ENCODE measurements at places on chromosomes 11 and 22.

DNA sequence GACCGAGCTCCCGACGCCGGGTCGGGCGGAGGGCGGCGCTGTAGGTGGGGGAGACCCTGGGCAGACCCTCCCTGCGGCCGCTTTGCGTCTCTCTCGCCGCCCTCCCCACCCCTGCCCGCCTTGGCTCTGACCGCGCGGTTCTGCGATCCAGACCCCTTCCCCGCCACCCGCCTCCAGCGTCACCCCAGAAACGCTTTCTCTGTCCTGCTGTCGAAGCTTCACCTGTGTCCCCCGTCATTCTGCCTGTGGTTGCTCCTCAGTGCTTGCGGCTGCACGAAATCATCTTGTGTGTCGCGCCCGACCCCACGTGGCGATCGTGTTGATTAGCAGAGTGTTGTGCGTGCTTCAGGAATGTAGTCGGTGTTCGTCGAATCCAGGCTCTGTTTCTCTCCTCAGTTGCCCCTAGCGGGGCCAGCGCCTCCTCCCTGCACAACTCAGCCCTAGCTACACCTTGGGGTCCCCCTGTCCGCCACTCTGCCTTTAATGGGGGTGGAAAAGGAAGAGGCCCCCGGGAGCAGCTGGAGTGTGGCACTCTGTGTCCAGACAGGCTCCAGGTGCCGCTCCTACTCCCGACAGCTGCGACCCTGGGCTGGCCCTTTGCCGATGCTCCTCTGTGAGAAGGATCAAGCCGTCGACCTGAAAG is 851 bp downstream of the PTDSS2 start:
- DNase-seq = peak; percentile 80

DNA sequence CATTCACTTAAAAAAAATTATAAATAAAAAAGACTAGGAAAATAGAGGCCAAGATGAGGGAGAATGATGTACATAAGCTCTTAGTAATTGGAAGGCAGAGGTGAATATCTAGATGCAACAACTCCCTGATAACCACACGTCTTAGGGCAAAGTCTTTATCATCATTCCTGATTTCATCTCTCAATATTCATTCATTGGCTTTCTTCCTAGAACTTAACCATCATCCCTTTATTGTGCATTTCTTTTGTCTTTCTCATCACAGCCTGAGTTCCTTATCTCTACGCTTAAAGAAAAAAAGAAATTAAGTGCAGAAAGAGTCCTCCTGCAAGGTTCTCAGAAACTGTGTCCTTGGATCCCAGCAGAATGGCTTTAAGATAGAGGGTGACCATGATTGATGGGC is 23.2 kb upstream of the FLI1 start:
- DNase-seq = no peak

DNA sequence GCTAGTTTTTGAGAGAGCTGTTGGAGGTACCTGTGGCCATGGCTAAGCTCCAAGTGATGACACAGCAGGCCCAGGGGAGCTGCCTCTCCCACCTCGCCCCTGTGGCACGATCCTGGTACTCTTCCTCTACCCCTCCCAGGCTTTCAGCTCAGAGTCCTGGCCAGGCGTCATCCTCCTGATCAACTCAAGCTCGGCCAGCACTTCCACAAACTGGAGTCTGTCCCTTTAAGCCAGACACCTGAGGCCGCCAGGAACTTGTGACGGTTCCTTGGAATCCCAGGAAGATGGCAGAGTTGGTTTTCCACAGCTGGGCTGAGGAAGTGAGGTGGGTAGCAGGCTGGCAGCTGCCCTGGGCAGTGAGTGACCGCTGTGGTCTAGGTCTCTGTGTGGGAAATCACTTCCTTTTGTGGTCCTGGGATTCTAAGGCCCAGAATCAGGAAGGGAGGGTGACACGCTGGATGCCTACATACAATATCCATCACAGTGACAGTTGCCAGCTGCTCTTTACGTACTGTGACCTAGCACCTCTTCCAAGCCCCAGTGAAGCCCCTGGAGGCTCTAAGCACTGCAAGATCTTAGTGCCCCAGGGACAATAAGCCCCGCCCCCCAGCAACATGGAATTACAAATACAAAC is 3.2 kb upstream of the CST6 start:
- no peak for DNase-seq

DNA sequence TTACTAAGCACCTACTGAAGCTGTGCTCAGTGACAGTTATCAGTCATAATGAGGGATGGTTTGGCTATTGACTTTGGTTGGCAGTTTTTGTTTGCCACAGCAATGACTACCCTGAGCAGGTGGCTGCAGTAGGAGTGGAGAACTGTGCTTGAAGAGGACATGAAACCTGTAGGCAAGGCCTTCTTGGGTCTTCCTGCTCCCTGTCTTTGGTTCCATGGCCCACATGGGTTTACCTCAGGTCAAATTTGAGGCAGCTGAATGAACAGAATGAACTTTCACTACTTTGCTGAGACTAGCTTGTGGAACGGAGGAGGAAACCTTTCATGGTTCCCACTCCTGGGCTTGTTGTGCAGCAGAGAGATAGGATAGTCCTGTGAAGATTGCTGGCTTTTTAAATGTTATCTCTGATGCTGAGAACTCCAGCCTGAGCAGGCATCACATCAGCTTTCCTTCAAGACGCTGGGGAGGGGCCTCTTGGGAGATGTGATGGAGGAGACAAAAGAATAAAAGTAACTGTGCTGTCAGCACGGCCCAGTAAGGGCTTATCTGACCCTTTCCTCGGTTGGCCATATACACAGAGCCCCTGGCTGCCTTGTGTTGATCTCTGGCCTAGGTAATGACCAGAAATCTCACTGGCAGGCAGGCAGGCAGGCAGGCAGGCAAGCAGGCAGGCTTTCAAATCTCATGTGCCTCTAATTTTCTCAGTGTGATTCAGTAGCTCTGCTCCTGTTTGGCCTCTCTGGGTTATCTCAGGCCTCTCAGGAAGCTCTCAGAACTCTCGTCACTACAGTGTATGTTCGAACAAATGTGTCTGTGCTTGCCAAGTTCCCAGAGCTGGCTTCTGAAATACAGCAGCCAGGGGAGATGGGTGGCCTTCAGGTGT is 12.0 kb downstream of the STIM1 start:
- DNase-seq = peak; percentile 52

DNA sequence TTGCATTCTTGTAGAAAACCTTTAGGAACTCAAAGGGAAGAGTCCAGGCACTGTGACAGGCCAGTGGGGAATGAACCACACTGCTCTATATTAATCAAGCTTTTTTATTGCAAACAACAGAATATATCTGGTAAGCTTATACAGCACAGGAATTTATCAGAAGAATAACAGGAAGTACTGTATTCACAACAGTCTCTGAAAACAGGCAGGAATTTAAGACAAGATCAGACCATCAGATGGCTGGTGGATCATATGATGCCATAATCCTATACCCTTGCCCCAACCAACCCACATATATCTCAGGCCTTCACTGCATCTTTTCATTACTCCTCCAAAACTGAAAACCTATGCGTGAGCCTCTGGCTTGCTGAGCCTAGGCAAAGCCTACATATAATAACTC is 1.0 kb upstream of the HTATIP2 start:
- DNase-seq = no peak

DNA sequence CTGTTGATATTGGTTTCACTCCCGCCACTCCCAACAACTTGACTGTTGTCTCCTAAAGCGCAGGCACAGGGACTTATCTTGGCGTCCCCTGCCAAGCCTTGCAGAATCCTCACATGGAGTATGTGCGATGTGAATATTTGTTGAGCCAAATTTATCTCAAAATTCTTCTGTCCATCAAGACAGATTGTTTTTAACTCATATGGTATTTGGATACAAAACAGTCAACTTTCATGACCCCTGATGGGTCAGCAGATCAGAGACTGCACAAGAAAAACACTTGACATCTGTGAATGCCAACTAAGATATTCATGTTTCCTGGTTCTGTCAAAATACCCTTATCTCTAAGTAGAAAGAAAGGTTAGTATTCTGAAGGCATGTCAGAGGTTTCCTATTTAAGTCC is 221.7 kb upstream of the BLID start:
- DNase-seq = no peak

DNA sequence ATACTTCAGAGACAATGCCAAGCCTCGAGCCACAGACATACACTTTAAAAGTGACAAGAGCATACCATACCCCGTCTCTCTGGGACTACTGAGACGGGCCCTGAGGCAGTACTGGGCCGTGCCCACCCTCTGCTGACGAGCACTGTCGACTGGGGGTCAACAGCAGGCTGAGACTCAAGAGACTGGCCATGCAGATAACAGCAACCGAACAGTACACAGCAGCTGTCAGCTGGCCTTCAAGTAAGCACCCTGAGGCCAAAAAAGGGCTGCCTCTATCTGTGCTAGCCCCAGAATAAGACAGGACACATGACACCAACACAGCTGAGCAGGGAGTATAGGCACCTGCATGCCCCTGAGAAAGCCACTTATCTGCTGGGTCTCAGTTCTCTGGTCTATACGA is 18.9 kb upstream of the TMEM121B start:
- no peak for DNase-seq

DNA sequence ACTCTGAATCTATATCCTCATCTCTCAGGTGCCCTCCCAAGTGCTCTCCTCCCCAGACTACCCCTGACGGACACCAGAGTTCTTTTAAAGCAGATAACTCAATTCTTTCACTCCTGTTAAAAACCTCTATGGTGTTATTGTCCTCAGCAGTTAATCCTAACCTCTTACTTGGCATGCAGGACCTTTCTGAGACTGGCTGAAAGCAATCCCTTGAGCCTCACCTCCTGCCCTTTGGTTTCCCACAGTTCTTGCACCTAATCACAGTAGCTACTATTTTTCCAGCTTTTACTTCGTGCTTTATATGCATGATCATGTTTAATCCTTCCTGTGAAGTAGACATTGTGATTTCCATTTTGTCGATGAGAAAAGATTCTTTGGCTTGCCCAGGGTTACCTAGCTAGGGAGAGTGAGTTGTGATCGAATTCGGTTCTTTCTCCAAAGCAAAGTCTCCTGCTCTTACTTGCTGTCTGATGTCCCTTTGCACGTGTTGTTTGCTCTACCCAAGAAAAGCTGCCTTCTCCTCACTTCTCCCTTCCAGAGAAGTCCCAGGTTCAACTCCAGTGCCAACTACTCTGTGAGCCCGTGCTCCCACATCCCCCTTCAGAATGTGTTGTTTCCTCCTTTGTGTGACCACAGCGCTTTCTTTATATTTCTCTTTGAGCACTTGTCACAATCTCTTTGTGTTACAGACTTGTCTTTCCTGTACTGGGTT is 2.1 kb downstream of the UBE2L3 start:
- DNase-seq = no peak

GRCh38 chr22:37242395-37242918 is 1.6 kb downstream of the RAC2 start:
- DNase-seq = peak; percentile 66

GRCh38 chr22:39446239-39446721 is 10.5 kb upstream of the MGAT3 start:
- DNase-seq = no peak

- no peak for DNase-seq
Measured at GRCh38 chr11:65128182-65129145, 5.9 kb downstream of the SYVN1 start.

GRCh38 chr11:45399166-45399565 is 113.0 kb upstream of the SYT13 start:
- no peak for DNase-seq

All from ureter (tissue), 1 donor.